Memory B cell (primary cell): ENCODE measurements at places on chromosomes 3 and 15.

DNA sequence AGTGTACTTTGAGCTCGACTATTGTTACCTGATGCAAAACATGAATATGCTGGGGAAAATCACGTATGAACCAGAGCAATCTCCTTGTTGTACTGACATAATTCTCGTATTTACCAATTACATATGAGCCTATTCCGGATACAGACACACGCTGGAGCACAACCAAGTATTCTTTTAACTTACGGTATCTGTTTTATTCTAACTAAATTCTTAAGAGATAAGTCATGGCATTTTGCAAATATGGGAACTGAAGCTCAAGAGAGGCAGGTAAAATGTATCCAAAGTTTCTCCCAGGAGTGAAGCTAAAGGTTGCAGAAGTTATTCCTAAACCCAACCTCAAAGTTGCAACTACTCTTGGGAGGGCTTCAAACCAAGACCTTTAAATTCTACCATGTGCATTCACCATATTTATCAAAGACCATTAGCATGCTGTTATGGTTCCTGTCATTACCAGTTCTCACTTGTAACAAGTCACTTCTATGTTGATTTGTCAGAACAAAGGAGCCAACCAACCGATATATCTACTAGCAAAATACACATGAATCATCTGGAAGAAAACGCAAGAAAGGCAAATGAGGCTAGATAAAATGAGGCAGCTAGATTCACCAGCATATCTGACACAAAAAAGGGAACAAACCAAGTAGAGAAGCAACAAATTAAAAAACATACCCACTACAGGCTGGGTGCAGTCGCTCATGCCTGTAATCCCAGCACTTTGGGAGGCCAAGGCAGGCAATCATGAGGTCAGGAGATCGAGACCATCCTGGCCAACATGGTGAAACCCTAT lies 17.8 kb downstream of the TBL1XR1 start:
- H3K27me3 ChIP-seq, result no peaks in the 10 kb centered on the region
- DNase-seq, result no peak
- H3K4me3 ChIP-seq, result no peak overlapping the region

DNA sequence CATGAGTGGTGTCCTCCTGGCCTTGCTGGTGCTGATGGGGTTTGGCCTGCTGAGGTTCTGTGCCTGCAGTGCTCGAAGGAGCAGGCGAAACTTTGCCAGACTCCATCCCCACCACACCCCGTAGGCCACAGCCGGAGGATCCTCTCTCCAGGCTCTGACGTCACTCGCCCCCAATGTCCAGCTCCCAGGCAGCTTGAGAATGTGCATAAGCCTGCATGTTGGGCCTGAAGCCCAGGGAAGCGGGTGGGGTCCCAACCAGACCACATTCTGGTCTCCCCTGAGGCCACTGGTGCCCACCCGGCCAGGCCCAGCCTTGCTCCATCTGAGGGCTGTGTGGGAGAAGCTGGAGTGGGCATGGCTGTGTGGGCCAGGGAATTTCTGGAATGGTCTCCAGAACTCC lies 109.8 kb downstream of the ASB7 start:
- H3K36me3 ChIP-seq, result peaks cover 2% of the 10 kb centered on the region
- peaks cover 6% of the 10 kb centered on the region for H3K27me3 ChIP-seq
- H3K27ac ChIP-seq, result no peak overlapping the region
- H3K4me1 ChIP-seq, result no peaks in the 10 kb centered on the region
- no peak for DNase-seq

- peaks cover 3% of the 10 kb centered on the region for H3K27me3 ChIP-seq
- no peak overlapping the region for H3K4me3 ChIP-seq
- H3K4me1 ChIP-seq, result peaks cover 4% of the 10 kb centered on the region
- no peaks in the 10 kb centered on the region for H3K36me3 ChIP-seq
Observed at GRCh38 chr3:149589332-149589731, 68.5 kb downstream of the WWTR1 start.

DNA sequence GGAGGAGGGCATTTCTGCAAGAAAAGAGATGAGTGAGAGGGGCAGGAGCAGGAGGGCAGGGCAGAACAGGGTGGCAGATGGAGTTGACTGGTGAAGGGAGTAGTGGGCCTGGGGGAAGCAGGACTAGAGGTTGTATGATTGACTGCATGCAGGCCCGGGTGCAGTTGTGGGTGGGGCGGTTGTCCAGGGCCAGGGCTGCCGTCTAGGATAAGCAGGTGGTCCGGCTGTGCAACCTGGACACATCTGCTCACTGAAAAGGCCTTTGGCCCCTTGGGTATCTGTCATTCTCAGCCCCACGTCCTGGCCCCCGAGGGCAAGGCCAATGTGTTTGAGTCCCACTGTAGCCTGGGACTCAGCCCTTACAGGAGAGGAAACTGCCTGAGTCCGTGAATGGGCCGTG lies 25.4 kb downstream of the ALS2CL start:
- DNase-seq, result no peak
- no peaks in the 10 kb centered on the region for H3K4me1 ChIP-seq
- H3K4me3 ChIP-seq, result no peak overlapping the region
- peaks cover 9% of the 10 kb centered on the region for H3K27me3 ChIP-seq

GRCh38 chr3:171387062-171387461 lies 73.1 kb downstream of the TNIK start:
- no peak for DNase-seq
- no peak overlapping the region for H3K27ac ChIP-seq
- no peak overlapping the region for H3K4me3 ChIP-seq
- peaks cover 3% of the 10 kb centered on the region for H3K4me1 ChIP-seq

- H3K36me3 ChIP-seq, result no peaks in the 10 kb centered on the region
- no peak overlapping the region for H3K4me3 ChIP-seq
- DNase-seq, result no peak
- H3K27ac ChIP-seq, result no peak overlapping the region
- H3K27me3 ChIP-seq, result peaks cover 6% of the 10 kb centered on the region
Observed at GRCh38 chr3:30843877-30844276, 50.6 kb downstream of the GADL1 start.

DNA sequence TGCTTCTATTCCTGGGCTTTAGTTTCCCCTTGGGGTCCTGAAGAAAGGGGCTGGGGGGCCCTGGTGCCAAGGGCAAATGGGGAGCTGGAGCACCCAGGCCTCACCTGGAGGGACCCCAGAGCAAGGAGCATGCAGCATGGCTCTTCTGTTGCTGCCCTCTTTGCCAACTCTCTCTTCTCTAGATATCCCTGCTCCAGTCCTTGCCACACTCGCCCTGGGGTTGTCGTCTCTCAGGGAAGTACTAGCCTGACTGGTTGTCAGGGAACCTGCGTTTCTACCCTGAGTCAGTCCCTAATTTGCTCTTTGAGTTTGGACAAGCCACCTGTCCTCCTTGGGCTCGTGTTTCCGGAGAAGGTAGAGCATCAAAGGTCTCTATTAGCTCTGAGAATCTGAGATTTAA lies 63.7 kb upstream of the UBE2Q2 start:
- no peaks in the 10 kb centered on the region for H3K4me1 ChIP-seq
- H3K27ac ChIP-seq, result no peak overlapping the region
- no peaks in the 10 kb centered on the region for H3K36me3 ChIP-seq
- peaks cover 24% of the 10 kb centered on the region for H3K27me3 ChIP-seq
- H3K4me3 ChIP-seq, result no peak overlapping the region

DNA sequence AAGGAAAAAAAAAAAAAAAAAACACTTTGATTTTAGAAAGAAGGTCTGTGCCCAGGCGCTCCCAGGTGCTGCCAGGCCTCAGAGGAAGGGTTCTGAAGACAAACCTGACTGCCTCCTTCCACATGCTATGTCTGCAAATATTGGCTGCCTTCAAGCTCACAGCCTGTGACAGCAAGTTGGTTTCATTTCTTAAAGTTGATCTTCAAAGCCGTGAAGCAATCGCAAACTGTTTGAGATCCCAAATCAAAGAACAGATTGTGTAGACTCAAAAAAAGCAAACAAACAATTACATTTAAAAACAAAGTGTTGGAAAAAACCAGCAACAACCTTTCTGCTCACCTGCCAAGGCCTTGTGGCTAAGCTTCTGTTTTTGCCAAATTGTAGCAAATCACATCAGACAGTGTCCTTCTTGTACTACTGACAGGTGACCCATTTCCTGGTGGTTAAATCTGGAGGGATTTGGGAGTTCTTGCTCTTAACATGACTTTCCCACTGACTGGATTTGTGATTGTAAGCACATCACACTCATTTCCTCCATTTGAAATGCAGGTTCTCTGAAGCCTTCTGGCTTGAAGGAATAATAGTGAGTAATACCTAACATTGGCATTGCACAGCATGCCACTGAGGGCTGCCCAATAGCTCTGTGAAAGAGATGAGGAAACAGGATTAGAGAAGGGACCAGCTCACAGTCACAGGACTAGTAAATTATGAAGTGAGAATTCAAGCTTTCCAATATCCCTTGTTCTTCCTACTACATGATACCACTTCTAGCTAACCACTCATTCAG lies 502.4 kb downstream of the LPP start:
- H3K27ac ChIP-seq, result no peak overlapping the region
- H3K4me3 ChIP-seq, result no peak overlapping the region
- H3K36me3 ChIP-seq, result peaks cover 1% of the 10 kb centered on the region
- H3K4me1 ChIP-seq, result peaks cover under 1% of the 10 kb centered on the region

DNA sequence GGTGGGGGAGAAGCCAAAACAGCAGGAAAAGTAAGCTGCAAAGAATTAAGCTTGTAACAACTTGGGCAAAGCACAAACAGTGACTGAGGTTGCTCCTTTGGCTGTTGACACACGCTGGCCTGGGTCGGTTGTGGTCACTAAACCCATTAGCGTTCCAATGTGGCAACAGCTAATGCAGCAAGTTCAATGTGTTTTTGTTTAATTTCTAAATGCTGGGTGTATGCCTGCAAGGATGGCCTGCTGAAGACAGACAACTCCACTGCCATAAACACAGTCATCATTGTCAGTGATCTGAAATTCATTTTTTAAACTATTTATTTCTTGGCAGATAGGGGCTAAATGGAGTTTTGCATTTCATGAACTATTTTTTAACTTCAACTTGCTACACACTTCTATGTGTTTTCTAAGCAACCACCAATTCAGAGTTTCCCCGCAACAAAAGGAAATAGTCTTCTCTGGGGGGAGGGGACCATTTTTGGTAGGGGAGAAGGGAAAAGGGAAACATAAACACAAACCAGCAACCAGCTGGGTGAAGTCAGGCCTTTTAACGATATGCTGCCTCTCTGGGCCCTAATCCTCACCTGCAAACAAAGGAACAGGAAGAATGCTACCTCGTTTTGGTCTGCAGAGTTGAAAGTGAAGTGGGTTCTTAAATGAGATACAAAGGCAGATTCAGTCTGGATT lies 34.8 kb upstream of the WNT5A start:
- H3K27ac ChIP-seq, result no peak overlapping the region
- H3K27me3 ChIP-seq, result peaks cover 2% of the 10 kb centered on the region
- H3K4me3 ChIP-seq, result no peak overlapping the region
- DNase-seq, result no peak

- no peak overlapping the region for H3K4me3 ChIP-seq
- H3K27ac ChIP-seq, result peak overlapping the region; percentile 28
- peaks cover 18% of the 10 kb centered on the region for H3K4me1 ChIP-seq
- H3K27me3 ChIP-seq, result no peaks in the 10 kb centered on the region
Observed at GRCh38 chr15:84789762-84790161, 27.4 kb upstream of the ALPK3 start.

DNA sequence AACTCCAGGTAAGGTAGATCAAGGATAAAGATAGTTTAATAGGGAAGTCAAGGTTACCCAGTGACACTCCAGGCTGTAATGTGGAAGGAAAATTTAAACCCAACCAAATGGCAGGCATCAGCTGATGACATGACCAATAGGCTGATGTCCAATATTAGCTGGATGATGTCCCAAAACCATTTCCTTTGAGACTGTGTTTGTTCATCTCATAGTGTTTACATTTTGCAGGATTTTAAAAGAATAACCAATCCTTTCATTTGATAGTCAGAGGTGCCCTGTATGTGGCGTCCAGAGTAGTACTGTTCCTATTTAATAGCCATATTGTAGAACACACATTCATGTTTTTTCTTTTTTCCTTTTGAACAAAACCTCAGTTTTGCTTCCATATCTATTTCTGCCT lies 23.3 kb upstream of the TMEM158 start:
- DNase-seq, result no peak
- no peak overlapping the region for H3K4me3 ChIP-seq
- no peak overlapping the region for H3K27ac ChIP-seq
- H3K4me1 ChIP-seq, result peaks cover 5% of the 10 kb centered on the region

DNA sequence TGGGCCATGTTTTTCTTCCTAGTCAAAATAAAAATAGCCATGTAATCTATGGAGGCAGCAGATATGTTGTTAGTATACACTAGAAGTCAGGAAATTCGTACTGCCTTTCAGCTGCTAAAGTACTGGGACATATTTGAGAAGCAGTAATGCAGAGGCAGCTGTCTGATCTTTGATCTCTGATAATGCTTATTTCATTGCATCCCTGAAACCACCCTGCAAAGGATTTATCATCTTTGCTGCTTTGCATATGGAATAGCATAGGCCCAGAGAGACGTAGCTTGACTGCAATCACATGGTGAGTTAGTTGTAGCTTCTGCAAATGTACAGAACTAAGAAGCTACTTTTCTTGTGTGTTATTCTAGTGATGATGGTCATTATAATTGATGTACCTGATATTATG lies 52.4 kb downstream of the RBM6 start:
- DNase-seq, result no peak
- H3K4me1 ChIP-seq, result peaks cover 3% of the 10 kb centered on the region
- H3K36me3 ChIP-seq, result peaks cover 4% of the 10 kb centered on the region
- no peaks in the 10 kb centered on the region for H3K27me3 ChIP-seq

GRCh38 chr3:23073724-23074305 lies 129.3 kb upstream of the UBE2E2 start:
- H3K27me3 ChIP-seq, result peaks cover 1% of the 10 kb centered on the region
- DNase-seq, result no peak
- peaks cover 19% of the 10 kb centered on the region for H3K4me1 ChIP-seq
- H3K4me3 ChIP-seq, result no peak overlapping the region
- H3K36me3 ChIP-seq, result peaks cover 2% of the 10 kb centered on the region

GRCh38 chr3:58383904-58384303 lies 49.7 kb downstream of the PDHB start:
- H3K4me1 ChIP-seq, result peaks cover 39% of the 10 kb centered on the region
- H3K4me3 ChIP-seq, result no peak overlapping the region
- H3K27ac ChIP-seq, result peak overlapping the region; percentile 73
- no peak for DNase-seq

DNA sequence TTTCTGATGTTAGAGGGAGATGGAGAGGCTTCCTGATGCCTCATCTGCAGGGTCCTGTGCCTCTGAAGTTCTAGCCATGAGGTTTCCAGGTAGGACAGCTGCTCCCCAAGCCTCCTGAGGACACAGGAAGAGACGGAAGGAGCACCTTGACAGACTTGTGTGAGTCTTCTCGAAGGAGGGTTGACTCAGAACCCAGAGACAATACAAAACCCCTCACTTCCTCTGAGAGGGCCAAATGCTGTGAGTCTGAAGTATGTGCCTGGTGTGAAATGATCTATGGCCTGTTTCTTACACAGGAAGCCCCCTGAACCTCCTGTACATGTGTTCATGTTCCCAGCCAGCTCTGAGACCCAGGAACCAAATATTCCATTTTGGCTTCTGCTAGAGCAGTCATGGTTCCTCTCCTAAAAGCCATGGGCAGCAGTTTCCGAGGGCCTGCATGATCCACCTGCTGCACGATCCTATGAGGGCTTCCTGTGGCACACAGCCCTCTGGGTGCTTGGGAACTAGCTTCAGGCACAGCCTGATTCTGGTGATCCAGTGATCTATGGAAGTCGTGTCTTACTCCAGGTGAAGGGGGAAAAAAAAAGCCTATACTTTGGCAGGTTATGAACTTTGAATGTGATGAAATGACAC lies 62.2 kb downstream of the AAGAB start:
- peaks cover 45% of the 10 kb centered on the region for H3K36me3 ChIP-seq
- H3K4me1 ChIP-seq, result peaks cover 12% of the 10 kb centered on the region
- no peak overlapping the region for H3K4me3 ChIP-seq
- peak overlapping the region; percentile 80 for H3K27ac ChIP-seq
- H3K27me3 ChIP-seq, result no peaks in the 10 kb centered on the region
